ENCODE measurements at places on chromosomes 1 and 21. TPM values are rescaled to one million over a fixed set of nuclear protein-coding genes. Genes with fewer than 3 reads are reported as not detected.

Gene OR10Z1
- not detected for total RNA-seq

Gene ICOSLG
- total RNA-seq: 0.22 TPM

Gene FHAD1
- 9.1 TPM for total RNA-seq

Gene PCNT
- total RNA-seq: 32.3 TPM

Gene C8A
- not detected for total RNA-seq

Gene CCDC190
- not detected for total RNA-seq

Gene KCNE2
- total RNA-seq: not detected

Gene MFN2
- 29.6 TPM for total RNA-seq

Gene GPX7
- total RNA-seq: 21.9 TPM

Gene LRRC71
- total RNA-seq: not detected

Gene OR10J1
- total RNA-seq: not detected

Gene MAST2
- total RNA-seq: 5.5 TPM

Gene RABGGTB
- 78.0 TPM for total RNA-seq

Gene PAQR7
- 3.7 TPM for total RNA-seq

Gene TNFRSF18
- not detected for total RNA-seq

Gene OR6N1
- total RNA-seq: not detected
